ENCODE measurements at places on chromosomes 6 and 20. TPM values are rescaled to one million over a fixed set of nuclear protein-coding genes. Genes with fewer than 3 reads are reported as not detected.
A peak's percentile ranks its signal among the peaks of the same experiment; 100 is the strongest.

GRCh38 chr20:63246490-63247288 is 7.6 kb downstream of the NKAIN4 start:
- no peak overlapping the region for H3K4me3 ChIP-seq
- peaks cover 9% of the 10 kb centered on the region for H3K4me1 ChIP-seq
- no peak overlapping the region for H3K27ac ChIP-seq
- DNase-seq: peak; percentile 72
- H3K27me3 ChIP-seq: peaks cover 1% of the 10 kb centered on the region

DNA sequence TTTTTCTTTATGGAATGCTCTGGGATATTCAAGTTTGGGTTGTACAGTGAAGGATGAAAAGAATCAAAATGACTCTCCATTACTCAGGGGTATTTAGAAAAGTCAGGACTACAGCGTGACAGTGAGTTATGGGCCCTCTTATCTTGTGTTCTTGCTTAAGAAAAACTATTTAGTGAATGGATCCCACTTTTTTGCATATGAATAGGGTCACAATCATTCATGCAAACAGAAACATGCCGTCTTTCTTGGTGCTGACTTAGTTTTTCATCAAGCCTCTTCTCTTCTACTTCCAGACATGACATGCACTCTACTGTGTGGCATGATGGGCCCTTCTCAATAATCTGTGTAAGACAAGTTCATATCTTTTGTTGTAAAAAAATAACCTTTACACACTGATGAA is 488.4 kb upstream of the MMS22L start:
- H3K36me3 ChIP-seq: peaks cover 11% of the 10 kb centered on the region
- no peaks in the 10 kb centered on the region for H3K27me3 ChIP-seq
- no peak for DNase-seq
- no peak overlapping the region for H3K27ac ChIP-seq
- no peak overlapping the region for H3K4me3 ChIP-seq
- H3K4me1 ChIP-seq: no peaks in the 10 kb centered on the region

DNA sequence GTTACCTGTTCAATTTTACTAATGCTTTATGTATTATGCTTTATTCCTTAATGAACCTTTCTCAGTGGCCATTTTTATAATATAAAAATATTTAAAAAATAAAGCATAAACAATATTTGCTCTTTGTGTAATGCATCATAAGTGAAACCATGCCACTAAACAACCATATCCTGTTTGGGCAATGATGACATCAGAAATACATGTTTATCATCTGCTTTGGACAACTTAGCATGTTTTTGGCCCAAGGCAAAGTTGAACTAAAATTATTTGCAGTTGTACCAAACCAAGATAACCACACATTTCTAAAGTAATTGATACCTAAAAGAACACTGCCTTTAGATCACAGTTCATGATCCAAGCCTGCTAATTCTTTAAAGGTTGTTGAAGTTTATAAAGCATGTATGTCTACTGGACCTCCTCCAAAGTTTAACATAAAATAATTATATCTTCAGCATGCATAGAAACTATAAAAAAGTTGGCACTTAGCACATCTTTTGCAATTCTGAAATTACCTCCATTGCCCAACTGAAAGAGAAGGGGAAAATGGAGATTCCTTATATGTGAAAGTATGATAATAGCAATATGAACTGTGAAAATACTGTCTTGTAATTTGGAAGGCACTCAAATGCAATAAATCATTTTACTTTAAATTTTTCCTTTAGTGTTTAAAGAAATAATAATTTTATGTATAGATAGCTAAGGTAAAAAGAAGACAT is 325.6 kb upstream of the RUNX2 start:
- DNase-seq: no peak
- H3K27me3 ChIP-seq: no peaks in the 10 kb centered on the region

- H3K4me3 ChIP-seq: peak overlapping the region; percentile 89
- peaks cover 8% of the 10 kb centered on the region for H3K4me1 ChIP-seq
- DNase-seq: no peak
- H3K27ac ChIP-seq: peak overlapping the region; percentile 97
- H3K27me3 ChIP-seq: no peaks in the 10 kb centered on the region
- no peaks in the 10 kb centered on the region for H3K36me3 ChIP-seq
Observed at GRCh38 chr6:26216359-26216885, 129.2 kb downstream of the HFE start.

DNA sequence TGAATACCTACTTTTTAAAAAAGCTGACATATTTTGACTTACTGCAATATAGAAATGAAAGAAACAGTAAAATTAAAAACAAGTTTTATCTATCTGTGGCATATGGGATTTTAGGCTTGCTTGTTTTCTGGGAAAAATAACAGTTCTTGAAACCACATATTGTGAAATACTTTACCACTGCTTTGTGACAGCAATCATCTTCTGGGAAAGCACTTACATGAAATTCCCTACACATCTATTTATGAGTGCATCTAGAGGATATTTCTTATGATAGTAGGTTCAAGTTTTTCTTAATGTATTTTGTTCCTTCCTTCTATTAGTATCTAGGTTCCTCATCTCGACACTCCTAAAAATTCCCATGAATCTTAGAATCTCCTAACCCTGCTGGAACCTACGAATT is 75.2 kb downstream of the STXBP5 start:
- H3K27me3 ChIP-seq: no peaks in the 10 kb centered on the region
- no peaks in the 10 kb centered on the region for H3K36me3 ChIP-seq
- H3K27ac ChIP-seq: no peak overlapping the region
- H3K4me3 ChIP-seq: no peak overlapping the region
- no peak for DNase-seq
- H3K4me1 ChIP-seq: no peaks in the 10 kb centered on the region

Gene TSHZ2
- total RNA-seq: 0.30 TPM

Gene CCN6
- total RNA-seq: not detected

GRCh38 chr6:28841290-28841689 is 82.5 kb downstream of the TRIM27 start:
- DNase-seq: no peak
- no peaks in the 10 kb centered on the region for H3K27me3 ChIP-seq
- no peak overlapping the region for H3K4me3 ChIP-seq
- no peaks in the 10 kb centered on the region for H3K36me3 ChIP-seq
- no peaks in the 10 kb centered on the region for H3K4me1 ChIP-seq

Gene SLC17A3
- total RNA-seq: not detected

GRCh38 chr20:38706509-38706908 is 17.8 kb upstream of the SLC32A1 start:
- no peaks in the 10 kb centered on the region for H3K36me3 ChIP-seq
- no peak overlapping the region for H3K27ac ChIP-seq
- DNase-seq: no peak
- H3K4me3 ChIP-seq: no peak overlapping the region
- H3K27me3 ChIP-seq: no peaks in the 10 kb centered on the region

DNA sequence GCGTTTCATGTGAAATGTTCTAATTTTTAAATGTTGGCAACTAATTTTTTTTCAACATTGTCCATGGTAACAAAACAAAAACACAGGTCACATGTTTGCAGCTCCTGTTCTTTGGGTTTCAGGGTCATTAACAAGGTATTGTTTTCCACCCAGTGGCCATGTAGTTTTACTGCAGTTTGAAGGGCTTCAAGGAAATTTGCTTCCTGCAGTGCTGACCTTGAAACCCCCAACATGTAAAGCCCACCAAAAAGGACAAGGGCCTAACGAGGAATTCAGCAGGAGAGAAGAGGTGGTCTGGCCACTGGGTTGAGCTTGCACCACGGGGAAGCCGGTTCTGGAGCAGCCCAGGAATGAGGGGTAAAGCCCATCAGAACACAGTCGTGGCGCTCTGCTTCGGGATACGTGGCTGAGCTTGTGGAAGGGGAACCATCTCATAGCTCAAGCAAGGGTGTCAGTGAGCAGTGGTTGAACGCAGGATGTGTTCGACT is 13.9 kb upstream of the KLHL31 start:
- H3K4me1 ChIP-seq: no peaks in the 10 kb centered on the region
- no peaks in the 10 kb centered on the region for H3K27me3 ChIP-seq
- no peaks in the 10 kb centered on the region for H3K36me3 ChIP-seq

- H3K4me3 ChIP-seq: peak overlapping the region; percentile 96
- H3K4me1 ChIP-seq: no peaks in the 10 kb centered on the region
- H3K27me3 ChIP-seq: no peaks in the 10 kb centered on the region
- DNase-seq: no peak
- peak overlapping the region; percentile 100 for H3K27ac ChIP-seq
- peaks cover 22% of the 10 kb centered on the region for H3K36me3 ChIP-seq
Observed at GRCh38 chr20:43458422-43458924, 777 bp downstream of the SRSF6 start.

DNA sequence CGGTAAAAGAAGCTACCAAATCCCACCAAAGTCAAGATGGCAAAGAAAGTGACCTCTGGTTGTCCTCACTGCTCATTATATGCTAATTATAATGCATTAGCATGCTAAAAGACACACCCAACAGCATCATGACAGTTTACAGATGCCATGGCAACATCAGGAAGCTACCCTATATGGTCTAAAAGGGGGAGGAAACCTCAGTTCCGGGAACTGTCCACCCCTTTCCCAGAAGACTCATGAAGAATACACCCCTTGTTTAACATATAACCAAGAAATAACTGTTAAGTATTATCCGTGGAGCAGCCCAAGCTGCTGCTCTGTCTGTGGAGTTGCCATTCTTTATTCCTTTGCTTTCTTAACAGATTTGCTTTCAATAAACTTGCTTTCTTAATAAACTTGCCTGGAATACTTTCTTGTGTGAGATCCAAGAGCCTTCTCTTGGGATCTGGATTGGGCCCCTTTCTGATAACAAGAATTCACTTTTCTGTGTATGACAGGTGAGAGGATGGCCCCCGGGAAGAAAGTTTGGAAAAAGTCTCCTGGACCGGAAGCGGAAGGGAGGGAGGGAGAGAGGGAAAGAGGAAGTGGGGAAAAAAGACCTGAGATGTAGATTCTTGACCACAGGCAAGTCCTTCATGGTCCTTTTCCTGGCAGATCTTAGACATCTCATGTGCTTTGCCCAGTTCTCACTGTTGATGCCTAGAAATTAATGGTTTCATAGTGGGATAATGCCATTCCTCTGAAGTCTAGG is 146.7 kb upstream of the ID4 start:
- H3K36me3 ChIP-seq: no peaks in the 10 kb centered on the region
- H3K4me1 ChIP-seq: 0 out of 2 replicates have a peak, but pooled peaks cover 12% of the 10 kb centered on the region
- H3K4me3 ChIP-seq: no peak overlapping the region
- H3K27me3 ChIP-seq: no peaks in the 10 kb centered on the region
- peak overlapping the region; percentile 42 for H3K27ac ChIP-seq

GRCh38 chr6:6869094-6869493 is 238.7 kb upstream of the RREB1 start:
- H3K27me3 ChIP-seq: no peaks in the 10 kb centered on the region
- no peak overlapping the region for H3K4me3 ChIP-seq
- no peaks in the 10 kb centered on the region for H3K36me3 ChIP-seq
- no peak overlapping the region for H3K27ac ChIP-seq
- H3K4me1 ChIP-seq: no peaks in the 10 kb centered on the region
- DNase-seq: no peak

Gene SLC35D3
- 0.57 TPM for total RNA-seq

Gene DPPA5
- 1.5 TPM for total RNA-seq

DNA sequence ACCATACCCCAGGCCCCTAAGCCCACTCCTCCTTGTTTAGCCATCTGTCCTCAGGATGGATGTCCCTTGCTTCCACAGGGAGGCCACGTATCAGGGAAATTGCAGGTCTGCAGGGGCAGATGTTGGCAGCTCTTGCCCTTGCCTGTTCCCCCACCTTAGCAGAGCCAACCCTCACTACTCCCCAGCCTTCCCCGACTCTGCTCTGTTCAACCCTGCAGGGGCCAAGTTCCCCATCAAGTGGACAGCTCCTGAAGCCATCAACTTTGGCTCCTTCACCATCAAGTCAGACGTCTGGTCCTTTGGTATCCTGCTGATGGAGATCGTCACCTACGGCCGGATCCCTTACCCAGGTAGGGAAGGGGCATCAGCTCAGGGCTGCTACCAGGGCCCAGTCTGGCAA is 10.7 kb upstream of the TM9SF4 start:
- DNase-seq: no peak
- H3K27me3 ChIP-seq: no peaks in the 10 kb centered on the region
- H3K4me3 ChIP-seq: no peak overlapping the region
- no peak overlapping the region for H3K27ac ChIP-seq
- no peaks in the 10 kb centered on the region for H3K36me3 ChIP-seq

Gene IL20RA
- total RNA-seq: 1.7 TPM

Gene LINC00237
- total RNA-seq: 0.69 TPM

DNA sequence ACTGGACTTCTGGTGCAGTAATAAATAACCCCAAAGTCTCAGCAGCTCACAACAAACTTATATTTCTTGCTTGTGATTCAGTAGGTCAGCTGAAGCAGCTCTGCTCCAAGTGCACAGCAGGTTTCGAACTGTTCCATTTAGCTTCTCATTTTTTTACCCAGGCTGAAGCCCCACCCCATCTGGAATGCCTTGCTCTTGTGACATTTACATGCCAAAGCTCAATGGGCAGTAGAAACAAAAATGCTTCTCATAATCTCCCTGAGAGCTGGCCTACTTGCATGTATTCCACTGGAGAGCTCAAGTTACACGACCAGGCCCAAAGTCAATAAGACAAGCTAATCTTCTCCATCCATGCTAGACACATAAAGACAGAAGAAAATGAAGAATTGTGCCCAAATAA is 165.2 kb downstream of the HAO1 start:
- no peaks in the 10 kb centered on the region for H3K4me1 ChIP-seq
- H3K27ac ChIP-seq: no peak overlapping the region
- H3K4me3 ChIP-seq: no peak overlapping the region
- no peak for DNase-seq
- H3K27me3 ChIP-seq: no peaks in the 10 kb centered on the region

Gene STX11
- 0.21 TPM for total RNA-seq

DNA sequence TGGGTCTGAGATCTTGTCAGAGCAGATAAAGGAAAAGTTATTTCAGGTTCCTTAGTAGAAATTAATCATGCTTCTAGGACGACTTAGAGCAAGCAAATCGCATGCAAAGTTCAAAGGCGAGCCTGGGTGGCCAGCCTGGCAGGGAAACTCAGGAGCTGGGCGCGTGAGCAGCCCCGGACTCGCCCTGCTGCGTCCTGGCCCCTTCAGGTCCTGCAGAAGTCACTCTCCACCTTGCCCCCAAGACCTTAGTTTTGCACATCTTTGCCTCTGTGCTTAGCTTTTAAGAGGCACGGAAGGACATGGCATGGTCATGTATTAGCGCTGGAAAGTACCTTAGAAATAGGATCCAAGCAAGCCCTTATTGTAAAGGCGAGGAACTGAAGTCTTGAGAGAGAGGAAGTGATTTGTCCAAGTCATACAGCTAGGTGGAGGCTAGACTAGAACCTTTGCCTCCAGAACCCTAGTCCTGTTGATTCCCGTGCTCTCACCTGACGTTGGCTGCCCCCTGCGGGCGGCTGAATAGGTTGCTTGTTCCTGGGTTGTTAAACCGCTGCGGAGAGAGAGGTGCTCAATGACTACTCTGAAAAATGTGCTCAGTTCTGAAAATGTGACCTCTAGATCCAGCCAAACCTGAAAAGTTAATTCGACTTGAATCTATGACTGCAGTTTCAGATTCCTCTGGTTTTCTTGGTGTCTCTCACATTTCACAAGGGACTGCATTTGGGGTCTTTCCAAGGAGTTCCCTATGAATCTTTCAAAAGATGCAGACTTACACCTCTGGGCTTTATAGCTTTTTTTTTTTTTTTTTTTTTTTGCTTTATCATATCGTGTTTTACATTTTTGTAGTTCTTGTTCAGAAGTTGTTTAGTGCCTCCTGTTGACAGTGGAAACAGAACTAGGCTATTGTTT is 2.7 kb downstream of the MYB start:
- no peak overlapping the region for H3K27ac ChIP-seq
- peaks cover 7% of the 10 kb centered on the region for H3K4me1 ChIP-seq
- peak overlapping the region; percentile 86 for H3K4me3 ChIP-seq
- H3K36me3 ChIP-seq: peaks cover 5% of the 10 kb centered on the region
- no peak for DNase-seq

Gene GATA5
- total RNA-seq: 0.11 TPM

GRCh38 chr6:11096109-11096508 is 2.5 kb downstream of the SMIM13 start:
- H3K27ac ChIP-seq: no peak overlapping the region
- no peak for DNase-seq
- no peak overlapping the region for H3K4me3 ChIP-seq
- peaks cover 5% of the 10 kb centered on the region for H3K4me1 ChIP-seq
- no peaks in the 10 kb centered on the region for H3K36me3 ChIP-seq

Measured in H1 (cell line).